ENCODE measurements at places on chromosomes 3 and 15.
A peak's percentile ranks its signal among the peaks of the same experiment; 100 is the strongest.

GRCh38 chr15:39468828-39469227, 112.1 kb upstream of the THBS1 start:
- no peak for DNase-seq

- no peak for DNase-seq
Observed at GRCh38 chr15:77014132-77015081, 19.5 kb downstream of the PSTPIP1 start.

- DNase-seq = no peak
Observed at GRCh38 chr3:81974751-81975150, 213.3 kb upstream of the GBE1 start.

GRCh38 chr3:160831401-160831800, 75.4 kb downstream of the PPM1L start:
- no peak for DNase-seq

- no peak for DNase-seq
Observed at GRCh38 chr3:48881652-48882114, 17.0 kb downstream of the SLC25A20 start.

GRCh38 chr15:85709250-85709649, 85.5 kb downstream of the KLHL25 start:
- no peak for DNase-seq

GRCh38 chr3:82055792-82056191, 294.3 kb upstream of the GBE1 start:
- DNase-seq = no peak

DNA sequence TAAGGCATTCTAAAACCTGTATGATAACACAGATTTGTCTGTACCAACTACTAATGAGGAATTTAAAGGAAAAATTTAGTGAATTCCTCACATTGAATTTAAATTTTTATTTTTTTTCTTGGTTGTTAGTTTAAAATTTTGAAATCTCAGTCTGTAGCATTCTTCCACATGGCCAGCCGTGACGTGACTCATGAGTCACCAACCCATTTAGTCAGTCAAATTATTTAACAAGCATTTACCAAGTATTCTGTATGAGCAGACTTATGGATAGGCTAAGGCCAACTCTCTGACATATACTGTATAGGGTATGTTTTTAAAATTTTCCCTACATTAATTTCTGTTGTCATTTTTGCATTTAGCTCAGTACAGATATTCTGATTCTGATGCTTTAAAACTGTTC, 112.9 kb downstream of the CNTN4 start:
- DNase-seq = no peak

- DNase-seq = no peak
Observed at GRCh38 chr3:61343543-61343942, 92.3 kb upstream of the FHIT start.

- DNase-seq = no peak
Observed at GRCh38 chr3:4824926-4825325, 154.3 kb upstream of the BHLHE40 start.

GRCh38 chr3:134693804-134694203, 43.0 kb upstream of the KY start:
- DNase-seq = no peak

- no peak for DNase-seq
Observed at GRCh38 chr3:128973988-128974564, 19.8 kb downstream of the CFAP92 start.

- DNase-seq = no peak
Observed at GRCh38 chr15:69823223-69823907, 274.4 kb downstream of the TLE3 start.

DNA sequence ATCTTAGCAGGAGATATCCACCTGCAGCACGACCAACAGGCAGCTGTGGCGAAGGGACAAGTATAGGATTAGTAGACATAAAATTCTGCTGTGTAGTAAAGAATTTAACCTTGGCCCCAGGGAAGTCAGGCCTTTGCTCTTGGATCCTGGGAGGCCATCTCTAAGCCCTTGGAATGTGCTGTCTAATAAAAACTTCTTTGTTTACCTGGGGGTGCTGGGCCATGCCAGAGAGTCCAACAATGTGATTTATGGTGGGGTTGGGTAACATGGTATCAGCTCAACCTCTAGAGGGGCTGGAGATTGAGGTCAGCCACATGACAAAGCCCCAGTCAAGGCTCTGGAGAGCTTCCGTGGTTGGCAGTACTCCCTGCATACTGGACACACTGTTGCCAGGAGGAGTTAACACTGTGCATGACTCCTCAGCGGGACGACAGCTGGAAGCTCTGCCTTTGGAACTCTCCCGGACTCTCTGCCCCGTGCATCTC, 52.4 kb downstream of the HEG1 start:
- DNase-seq = no peak

DNA sequence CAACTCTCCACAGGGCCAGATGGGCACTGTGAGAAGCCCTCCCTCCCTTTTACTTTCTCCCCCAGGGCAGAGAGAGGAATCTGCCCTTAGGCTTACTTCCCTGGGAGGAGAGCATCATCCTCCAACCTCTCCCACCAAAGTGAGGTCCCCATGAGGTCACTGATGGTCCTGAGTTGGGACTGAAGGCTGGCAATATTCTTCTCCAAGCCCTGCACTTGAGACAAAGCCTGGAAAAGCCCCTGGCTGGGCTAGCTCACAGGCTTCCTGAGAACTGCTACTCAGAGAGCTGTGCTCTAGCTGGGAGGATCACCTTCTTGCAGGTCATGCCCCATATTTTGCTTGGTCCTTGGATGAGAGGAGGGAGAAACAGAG, 110.0 kb upstream of the MEF2A start:
- DNase-seq = no peak

DNA sequence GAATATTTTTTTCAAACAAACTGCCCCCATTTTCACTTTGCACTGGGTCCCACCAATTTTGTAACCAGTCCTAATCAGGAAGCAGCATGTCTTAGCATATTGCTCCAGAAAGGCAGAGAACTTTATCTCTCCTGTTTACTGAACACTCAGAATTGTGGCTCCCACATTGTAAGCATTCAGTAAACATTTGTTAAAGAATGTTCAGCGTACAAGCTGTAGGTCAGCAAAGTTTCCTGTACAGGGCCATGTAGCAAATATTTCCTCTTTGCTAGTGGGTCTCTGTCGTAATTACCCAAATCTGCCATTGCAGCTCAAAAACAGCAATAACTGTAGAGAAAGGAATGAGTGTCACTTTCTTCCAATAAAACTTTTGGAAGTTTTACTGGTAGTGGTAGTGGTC, 393.3 kb downstream of the GRM7 start:
- no peak for DNase-seq

GRCh38 chr15:34188711-34189110, 21.2 kb downstream of the KATNBL1 start:
- DNase-seq = no peak

- no peak for DNase-seq
Observed at GRCh38 chr15:67745073-67746006, 80.0 kb upstream of the SKOR1 start.

GRCh38 chr3:146300768-146301167, 49.9 kb upstream of the PLSCR4 start:
- no peak for DNase-seq

GRCh38 chr3:112640930-112641801, at the start of gene CCDC80:
TSS of gene CCDC80 (minus strand) at chr3:112641143. CDS start at chr3:112639905, 1,238 bp downstream.
- DNase-seq = no peak

GRCh38 chr3:23938688-23939087, 6.4 kb upstream of the NR1D2 start:
- DNase-seq = no peak

DNA sequence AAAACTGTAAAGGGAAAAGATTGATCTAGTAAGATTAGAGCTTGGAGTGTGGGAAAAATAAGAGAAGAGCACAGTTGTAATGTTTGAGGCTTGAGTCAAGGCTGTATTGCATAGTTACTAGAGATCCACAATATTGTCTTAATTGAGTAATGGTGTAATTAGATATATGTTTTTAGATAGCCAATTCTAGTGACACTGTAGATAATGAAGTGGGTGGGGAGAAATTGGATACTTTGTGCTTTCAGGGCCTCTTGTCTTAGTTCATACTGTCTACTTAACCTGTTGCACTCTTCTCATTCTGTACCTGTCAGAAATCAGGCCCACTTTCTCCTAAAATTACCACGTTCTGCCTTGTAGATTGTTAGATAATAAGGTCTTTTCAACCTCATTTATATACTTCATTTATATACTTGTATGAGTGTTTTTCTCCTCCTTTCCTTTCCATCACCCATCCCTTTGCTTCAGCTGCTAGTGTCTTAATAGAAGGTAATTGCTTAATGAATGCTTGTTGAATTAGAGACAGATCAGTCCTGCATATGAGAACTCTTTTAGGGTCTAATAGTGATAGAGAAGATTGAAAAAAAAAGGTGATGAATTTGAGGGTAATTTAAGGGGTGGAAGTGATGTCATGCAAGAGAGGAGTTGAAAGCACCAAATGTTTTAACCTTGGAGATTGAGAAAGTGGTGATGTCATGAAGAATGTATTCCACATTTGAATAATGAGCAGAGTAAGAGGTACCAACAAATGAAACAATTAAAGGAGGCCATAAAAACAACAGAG, 32.0 kb downstream of the PIK3CA start:
- DNase-seq = no peak

- DNase-seq = no peak
Observed at GRCh38 chr3:53773611-53774368, 72.4 kb downstream of the CHDH start.

- DNase-seq = no peak
Observed at GRCh38 chr3:52429031-52429430, 15.9 kb downstream of the SEMA3G start.

DNA sequence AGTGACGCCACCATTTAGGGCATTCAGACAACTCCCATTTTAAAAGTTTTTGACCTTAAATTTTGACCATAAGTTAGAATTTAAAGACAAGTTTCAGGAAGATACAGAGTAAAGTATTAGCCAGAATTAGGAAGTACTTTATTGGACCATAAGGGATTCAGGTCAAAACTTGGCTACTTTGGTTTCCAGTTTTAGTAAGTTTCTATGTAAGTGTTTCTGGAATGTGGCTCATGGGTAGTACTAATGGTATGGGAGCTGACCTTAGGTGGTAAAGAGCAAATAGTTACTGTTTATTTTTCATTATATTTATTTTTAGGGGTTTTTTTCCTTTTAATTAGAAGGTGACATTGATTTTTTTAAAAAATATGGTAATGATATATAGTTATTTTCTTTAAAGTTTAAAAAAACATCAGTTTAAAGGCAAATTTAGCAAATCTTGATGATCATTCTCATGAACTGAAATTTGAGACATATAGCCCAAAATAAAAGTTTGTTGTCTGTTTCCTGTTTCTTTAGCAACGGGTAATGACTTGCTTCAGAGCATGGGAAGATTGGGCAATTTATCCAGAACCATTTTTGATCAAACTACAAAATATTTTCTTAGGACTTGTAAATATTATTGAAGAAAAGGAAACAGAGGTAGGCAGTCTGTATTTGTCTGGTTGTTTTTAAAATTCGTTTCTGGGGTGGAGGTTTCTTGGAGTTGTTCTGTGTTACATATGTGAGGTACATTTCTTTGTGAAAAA, 34.3 kb downstream of the U2SURP start:
- no peak for DNase-seq

- DNase-seq = no peak
Observed at GRCh38 chr15:59590027-59590426, 21.6 kb upstream of the GCNT3 start.

DNA sequence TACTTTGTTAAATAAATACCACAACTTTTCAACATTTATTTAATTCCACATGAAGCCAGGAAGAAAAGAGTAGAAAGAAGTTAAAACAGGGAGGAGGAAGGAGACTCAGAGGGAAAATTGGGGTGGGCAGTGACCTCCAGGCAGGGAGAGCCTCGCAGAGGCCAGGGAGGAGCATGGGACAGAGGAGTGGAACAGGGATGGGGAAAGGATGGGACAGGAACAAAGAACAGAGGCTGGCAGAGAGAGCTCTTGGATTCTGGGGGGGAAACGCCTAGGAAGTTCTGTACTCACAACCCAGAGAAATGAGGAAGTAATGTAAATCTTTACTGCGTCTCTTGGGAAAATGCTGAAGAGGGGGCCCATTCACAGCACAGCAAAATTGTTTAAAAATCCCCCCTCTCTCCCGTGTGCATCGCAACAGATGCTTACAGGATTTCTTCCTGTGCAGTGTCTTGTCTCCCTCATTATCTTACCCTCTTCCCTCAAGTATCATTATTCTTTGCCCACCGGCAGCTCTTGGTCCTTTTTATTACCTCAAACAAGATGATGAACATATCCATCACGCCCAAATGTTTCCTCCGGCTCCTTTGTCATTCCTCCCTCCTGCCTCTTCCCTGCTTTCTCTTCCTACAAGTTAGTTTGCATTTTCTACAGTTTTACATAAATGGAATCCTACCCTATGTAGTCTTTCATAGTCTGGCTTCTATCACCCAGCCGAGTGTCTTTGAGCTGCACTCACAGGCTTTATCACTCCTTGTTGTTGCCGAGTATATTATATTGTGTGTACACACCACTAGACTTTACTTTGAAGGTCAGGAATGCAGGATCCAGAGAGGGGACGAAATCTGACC, 65.5 kb downstream of the ARHGAP31 start:
- no peak for DNase-seq

GRCh38 chr3:172407872-172408271, 40.4 kb downstream of the GHSR start:
- no peak for DNase-seq

- DNase-seq = no peak
Observed at GRCh38 chr3:115354010-115354409, 206.9 kb upstream of the ZBTB20 start.

- no peak for DNase-seq
Observed at GRCh38 chr3:36312351-36312750, 68.0 kb upstream of the STAC start.

DNA sequence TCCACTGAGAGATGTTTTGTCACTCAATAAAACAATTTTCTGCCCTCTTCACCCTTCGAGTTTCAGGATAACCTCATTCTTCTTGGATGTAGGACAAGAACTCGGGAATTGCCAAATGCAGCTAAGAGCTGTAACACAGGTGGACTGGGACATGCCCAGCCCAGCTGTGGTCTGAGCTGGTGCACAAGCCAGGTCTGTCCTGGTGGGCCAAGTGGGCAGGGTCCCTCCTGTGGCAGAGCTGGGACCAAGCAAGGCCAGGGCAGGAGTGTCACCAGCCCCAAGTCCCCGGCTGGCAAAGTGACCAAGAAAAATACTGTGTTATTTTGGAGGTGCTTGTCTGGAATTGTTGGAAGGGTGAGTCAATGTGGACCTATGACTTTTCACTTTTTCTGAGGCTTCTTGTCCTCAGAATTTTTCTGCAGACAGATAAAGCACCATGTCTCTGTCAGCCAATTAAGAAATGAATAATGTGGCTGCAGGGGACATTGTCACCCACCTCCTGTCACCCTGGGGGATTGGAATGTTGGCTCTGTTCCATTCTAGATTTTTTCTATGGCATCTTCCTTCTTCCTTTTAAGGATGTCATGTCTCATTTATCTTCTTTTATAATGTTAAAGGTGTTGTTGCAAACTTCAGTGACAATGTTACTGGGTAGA, 645.2 kb upstream of the EPHA6 start:
- DNase-seq = no peak

GRCh38 chr15:63970621-63971426, 75.5 kb downstream of the DAPK2 start:
- peak; percentile 22 for DNase-seq

DNA sequence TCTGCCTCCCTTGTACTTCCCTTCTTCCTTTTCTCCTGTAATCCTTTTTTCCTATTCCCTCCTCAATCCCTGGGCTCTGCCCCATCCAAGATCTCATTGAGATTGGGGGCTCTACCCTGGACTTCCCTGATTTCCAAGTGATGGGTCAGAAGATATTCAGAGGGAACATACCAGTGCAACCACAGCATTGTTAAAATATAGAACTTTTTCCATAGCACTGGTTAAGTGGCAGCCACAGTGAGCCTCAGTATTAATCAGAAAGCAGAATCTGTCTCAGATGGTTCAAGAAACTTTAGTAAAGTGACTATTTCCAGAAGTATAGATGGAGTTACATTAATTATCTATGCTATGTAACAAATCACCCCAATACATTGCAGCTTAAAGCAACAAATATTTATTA, 18.7 kb upstream of the SCN10A start:
- DNase-seq = no peak
